ENCODE measurements at places on chromosomes 16 and 17.
A peak's percentile ranks its signal among the peaks of the same experiment; 100 is the strongest.

- no peak for DNase-seq
Measured at GRCh38 chr16:83744441-83744981, 63.3 kb upstream of the HSBP1 start.

GRCh38 chr16:4067262-4068001 lies 48.8 kb downstream of the ADCY9 start:
- DNase-seq: no peak

- DNase-seq: no peak
Measured at GRCh38 chr16:6913566-6913965, 419.1 kb upstream of the RBFOX1 start.

GRCh38 chr16:89690392-89690901 lies 4.0 kb downstream of the CDK10 start:
- DNase-seq: no peak

- DNase-seq: no peak
Measured at GRCh38 chr16:31214708-31215286, 878 bp downstream of the TRIM72 start.

DNA sequence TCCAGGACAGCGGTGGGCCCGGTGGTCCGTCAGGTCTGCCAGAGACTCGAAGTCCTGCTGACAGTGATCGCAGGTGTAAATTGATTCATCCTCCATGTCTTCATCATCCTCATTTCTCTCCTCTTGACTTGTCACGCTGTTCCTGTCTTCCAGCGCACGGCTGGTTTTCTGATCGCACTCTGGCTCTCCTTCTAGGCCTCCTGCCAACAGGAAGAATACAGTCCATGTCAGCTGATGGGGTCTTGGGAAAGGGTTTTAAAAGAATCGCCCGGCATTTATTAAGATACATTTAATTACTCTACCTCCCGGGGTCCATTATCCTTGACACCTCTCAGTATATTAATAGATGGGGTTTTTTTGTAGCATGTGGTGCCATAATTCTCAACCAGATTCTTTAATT lies 125.1 kb downstream of the ZNF423 start:
- DNase-seq: no peak

DNA sequence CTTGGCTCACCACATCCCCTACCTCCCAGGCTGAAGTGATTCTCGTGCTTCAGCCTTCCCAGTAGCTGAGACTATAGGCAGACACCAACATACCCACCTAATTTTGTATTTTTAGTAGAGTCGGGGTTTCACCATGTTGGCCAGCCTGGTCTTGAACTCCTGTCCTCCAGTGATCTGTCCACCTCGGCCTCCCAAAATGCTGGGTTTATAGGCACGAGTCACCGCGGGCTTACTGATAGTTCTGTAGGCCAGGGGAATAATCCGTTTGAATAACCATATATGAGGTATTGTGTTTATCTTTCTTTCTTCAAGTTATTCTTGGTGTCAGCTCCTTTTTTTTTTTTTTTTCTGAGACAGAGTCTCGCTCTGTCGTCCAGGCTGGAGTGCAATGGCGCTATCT lies 7.7 kb downstream of the FAM234A start:
- no peak for DNase-seq

DNA sequence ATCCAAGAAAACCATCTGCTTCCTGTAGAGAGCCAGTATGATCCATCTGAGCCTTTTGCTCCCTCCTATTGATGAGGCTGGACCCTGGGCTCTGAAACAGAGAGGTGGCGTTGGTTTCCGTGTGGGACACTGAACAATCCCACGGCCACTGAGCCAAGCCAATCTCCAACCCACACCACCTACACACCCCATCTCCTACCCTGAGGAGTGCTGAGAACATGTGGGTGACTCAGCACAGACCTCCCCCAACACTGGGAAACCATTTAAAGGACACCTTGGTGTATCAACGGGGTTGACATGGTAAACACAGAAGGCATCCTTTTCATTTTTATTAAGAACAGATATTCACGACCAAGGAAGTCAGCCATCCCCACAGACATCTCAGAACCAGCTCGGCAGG lies 332.1 kb downstream of the SLC39A11 start:
- no peak for DNase-seq

DNA sequence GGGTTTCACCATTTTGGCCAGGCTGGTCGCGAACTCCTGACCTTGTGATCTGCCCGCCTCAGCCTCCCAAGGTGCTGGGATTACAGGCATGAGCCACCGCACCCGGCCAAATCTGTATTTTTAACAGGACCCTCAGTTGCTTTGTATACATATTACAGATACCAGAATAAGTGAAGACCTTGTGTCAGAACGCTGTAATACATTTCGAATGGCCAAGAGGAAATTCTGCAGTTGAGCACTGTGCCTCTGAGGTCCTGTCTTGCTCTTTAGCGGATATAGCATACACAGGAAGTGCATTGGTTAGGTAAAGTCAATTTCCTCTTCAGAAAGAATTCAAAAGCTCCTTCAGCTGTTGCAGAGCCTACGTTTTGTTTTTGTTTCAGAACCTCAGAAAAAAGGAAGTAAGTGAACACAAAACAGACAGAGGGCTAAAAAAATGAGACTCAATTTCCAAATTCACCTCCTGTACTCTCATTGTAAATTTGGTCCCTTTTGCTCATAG lies 15.7 kb downstream of the CRLF3 start:
- peak; percentile 59 for DNase-seq

- no peak for DNase-seq
Measured at GRCh38 chr17:8041249-8041928, 2.5 kb downstream of the ALOX15B start.

DNA sequence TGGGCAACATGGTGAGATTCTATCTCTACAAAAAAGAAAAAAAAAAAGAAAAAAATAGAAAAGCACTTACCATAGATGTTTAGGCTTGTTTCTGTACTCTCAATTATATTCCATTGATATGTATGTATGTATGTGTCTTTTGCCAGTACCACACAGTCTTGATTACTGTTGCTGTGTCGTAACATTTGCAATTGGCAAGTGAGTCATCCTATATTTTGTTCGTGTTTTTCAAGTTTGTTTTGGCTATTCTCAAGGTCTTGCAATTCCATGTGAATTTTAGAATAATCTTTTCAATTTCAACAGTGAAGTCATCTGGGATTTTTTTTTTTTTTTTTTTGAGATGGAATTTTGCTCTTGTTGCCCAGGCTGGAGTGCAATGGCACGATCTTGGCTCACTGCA lies 19.3 kb downstream of the SPECC1 start:
- no peak for DNase-seq

- no peak for DNase-seq
Measured at GRCh38 chr16:82201926-82202325, 31.9 kb upstream of the MPHOSPH6 start.

DNA sequence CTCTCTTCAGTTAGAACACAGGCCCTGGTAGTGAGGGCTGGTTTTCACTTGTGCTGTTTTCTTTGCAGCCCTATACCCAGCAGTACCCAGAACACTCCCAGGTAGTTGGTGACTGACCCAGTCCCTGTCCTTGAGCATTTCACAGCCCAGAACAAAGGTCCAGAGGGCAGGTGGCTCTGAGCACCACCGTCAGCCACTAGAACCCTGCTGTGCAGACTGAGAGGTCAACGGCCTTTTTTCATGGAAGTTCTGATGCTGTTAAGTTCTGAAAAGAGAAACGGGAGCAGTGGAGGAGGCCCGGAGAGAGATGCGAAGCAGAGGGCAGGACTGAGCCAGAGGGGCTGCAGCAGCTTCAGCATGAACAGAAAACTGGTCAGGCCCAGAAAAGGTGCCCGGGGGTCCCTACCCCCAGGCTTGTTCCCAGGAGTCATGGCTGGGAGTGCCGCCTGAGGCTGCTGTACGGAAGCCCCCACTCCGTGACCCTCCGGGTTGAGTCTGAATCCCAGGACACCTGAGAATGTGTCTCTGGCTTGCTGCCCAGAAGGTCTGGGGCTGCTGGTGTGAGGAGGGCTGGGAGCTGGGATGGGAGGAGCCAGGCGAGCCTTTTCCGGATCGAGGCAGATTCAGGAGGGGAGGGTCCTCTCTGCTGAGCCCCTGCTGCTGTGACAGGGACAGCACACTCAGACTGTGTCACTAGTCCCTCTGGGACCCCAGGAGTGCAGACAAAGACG lies 8.7 kb downstream of the ZNF276 start:
- DNase-seq: no peak

- no peak for DNase-seq
Measured at GRCh38 chr16:83967838-83968305, at the start of gene NECAB2. Gene NECAB2, plus strand, starts transcription at chr16:83968244. Its CDS starts 405 bp downstream, at chr16:83968649.

DNA sequence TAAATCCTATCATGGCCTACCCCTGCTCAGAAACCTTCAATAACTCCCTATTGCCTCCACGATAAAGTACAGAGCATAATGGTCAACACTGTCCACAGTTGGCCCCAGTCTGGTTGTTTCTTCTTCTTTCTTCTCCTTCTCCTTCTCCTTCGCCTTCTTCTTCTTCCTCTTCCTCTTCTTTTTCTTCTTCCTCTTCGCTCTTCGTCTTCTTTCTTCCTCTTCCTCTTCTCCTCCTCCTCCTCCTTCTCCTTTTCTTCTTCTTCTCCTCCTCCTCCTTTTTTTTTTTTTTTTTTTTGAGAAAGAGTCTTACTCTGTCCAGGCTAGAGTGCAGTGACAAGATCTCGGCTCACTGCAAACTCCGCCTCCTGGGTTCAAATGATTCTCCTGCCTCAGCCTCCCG lies 23.8 kb downstream of the MRM1 start:
- DNase-seq: no peak

GRCh38 chr16:57413733-57414132 lies 9.2 kb downstream of the CCL17 start:
- no peak for DNase-seq

DNA sequence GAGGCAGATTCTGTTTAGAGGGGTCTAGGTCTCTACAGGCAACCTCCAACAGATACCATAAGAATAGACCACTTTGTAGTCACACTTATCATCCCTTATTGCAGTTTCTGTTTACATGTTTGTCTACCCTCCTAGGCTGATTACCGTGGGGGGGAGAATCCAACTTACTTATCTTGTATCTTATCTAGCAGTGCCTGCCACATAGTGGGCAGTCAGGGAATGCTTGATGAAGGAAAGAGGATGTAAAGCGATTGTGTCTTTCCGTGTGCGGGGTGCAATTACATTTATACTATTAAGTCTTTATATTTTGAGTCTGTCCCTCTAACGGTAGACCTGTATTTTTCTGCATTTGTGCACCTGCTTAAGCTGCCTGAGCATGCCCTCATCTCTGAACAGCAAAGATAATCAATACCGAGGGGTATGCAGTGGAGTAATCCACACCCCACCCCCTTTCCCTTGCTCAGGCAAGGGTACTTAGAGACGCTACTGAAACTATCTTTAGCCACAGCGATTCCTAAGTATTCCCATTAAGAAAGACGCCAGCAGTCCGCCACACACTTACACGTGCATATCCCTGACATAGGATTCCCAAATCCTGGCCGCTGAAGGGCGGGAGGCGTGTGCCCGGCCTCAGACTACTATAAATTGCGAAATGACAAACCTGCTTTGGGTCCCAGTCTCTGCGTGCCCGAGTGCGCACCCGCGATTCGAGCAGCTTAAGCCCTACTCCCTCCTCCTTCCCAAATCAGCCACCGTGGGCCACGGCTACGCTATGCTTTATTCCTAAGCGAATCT lies 635 bp upstream of the AATF start:
- no peak for DNase-seq

DNA sequence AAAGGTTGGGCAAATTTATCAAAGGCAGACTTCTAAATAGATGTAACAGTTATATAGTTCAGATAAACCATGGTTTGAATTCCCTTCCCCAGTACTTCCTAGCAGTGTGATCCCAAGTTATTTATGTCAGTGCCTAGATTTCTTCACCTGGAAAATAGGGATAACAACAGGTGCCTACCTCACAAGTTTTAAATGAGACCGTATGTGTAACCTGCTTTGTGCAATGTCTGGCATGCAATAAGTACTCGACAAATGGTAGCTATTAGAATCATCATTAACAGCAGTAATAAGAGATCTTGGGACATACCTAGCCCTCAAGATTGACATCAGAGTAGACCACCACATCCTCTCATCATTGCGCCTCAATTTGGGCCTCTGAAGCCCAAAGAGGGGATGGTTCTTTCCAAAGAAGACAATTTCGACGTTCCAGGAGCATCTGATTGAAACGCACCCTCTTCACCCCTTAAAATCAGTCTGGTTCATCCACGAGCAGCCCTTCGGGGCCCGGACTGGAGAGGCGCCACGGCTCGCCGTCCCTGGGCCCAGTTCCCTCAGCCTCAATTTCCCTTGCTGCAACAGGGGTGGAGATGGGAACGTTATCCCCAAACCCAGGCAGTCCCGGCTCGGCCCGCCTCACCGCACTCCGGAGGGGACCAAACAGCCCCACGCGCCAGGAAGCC lies 541 bp downstream of the ACACA start:
- peak; percentile 49 for DNase-seq

DNA sequence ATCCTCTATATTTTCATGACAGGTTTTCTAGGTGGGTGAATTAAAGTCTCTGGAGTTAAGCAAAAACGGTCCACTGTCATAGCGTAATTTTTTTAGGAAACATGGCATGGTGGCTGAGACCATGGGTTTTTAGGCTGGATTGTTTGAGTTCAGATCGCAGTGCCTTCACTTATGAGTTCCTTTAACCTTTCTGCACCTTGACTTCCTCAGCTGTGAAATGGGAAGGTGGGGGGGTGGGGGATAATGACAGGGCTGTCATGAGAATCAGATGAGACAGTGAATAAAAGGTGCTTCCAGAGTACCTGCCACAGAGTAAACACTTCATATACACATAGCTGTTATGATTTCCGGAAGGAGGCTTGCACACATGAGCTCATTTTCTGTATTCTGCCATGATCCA lies 11.8 kb downstream of the PRCD start:
- no peak for DNase-seq

DNA sequence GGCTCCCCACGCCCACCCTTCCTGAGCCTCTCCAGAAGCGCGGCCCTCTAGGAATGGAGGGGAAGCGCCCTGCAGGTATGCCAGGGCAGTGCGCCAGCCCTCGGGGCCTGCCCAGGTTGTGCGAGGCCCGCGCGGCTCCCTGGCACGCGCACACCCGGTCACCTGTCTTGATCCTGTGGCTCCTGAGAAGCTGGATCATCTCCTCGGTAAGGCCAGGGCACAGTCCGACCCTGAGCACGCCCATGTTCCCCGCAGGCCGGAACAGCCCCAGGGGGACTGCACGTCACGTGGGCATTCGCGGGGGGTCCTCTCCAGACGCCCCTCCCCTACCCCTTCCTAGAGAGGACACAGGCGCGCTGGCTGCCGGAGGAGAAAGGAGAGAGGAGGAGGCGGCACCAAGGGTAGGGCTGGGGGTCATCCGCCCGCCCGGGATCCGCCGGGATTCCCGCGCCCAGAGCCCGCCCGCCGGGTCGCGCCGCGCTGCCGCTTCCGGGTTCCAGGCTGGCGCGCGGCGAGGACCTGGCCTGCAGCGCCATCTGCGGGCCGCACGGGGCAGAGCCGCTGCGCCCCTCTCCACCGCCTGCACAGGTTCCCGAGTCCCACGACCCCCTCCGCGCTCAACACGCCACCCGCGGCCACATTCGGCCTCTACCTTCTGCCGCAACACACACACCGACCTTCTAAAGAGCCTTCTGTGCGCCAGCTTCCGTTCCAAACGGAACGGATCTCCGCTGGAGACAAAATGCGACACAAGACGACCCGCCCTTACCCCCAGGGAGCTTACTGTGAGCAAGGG lies at the start of gene RAD51D:
Gene RAD51D, minus strand, starts transcription at position 491 of the 796 bp plus-strand sequence. Its CDS starts 247 bp downstream, at position 244.
- peak; percentile 62 for DNase-seq

DNA sequence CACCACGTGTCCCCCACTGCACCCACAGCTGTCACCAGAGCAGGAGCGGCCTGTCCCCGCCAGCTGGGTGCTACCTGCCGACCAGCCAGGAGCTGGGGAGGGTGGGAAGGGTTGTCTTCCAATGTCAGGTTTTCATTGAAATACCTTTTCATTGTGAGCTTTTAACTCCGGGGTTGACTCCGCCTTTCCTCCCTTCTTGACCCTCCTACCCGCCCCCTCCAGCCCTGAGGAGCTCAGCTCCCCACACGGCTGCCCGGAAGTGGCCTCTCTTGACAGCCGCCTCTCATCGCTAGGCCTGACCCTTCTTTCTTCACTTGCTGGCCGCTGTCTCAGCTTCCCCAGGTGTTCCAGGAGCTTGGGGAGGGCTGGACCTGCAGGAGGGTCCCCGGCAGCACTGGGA lies 21.2 kb upstream of the GNG13 start:
- no peak for DNase-seq

Measured in KG1 (cell line).